ENCODE measurements at places on chromosomes 13 and 19.
A peak's percentile ranks its signal among the peaks of the same experiment; 100 is the strongest.

DNA sequence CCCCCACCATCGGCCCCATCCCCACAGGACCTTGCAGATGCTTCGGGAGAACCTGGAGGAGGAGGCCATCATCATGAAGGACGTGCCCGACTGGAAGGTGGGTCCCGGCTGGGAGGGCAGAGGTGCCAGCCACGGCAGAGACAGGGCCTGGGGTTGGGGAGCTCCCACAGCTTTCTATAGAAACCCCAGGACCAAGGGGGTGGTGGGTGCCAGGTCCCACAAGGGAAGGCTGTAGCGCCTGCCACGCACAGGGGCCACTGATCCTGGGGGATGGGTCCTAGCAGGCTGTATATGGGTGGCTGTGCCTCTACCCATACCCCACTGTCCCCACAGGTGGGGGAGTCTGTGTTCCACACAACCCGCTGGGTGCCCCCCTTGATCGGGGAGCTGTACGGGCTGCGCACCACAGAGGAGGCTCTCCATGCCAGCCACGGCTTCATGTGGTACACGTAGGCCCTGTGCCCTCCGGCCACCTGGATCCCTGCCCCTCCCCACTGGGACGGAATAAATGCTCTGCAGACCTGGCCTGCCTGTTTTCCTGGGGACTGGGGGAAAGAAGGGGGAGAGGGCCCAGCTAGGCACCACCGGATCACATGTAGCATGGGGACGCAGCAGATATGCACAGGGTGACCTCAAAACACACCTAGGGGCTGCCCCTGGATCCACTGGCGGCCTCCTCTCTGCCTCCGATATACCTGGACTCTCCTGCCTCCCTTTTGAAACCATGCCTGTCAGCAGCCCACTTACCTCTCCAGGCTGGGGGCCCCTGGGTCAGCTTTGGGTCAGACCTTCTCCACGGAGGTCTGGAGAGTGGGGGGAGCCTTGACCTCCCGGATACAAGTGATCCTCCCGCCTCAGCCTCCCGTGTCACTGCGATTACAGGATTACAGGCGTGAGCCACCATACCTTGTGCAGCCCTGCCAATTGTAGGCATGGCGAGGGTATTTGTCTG is 761 bp upstream of the YJEFN3 start:
- no peak for DNase-seq

DNA sequence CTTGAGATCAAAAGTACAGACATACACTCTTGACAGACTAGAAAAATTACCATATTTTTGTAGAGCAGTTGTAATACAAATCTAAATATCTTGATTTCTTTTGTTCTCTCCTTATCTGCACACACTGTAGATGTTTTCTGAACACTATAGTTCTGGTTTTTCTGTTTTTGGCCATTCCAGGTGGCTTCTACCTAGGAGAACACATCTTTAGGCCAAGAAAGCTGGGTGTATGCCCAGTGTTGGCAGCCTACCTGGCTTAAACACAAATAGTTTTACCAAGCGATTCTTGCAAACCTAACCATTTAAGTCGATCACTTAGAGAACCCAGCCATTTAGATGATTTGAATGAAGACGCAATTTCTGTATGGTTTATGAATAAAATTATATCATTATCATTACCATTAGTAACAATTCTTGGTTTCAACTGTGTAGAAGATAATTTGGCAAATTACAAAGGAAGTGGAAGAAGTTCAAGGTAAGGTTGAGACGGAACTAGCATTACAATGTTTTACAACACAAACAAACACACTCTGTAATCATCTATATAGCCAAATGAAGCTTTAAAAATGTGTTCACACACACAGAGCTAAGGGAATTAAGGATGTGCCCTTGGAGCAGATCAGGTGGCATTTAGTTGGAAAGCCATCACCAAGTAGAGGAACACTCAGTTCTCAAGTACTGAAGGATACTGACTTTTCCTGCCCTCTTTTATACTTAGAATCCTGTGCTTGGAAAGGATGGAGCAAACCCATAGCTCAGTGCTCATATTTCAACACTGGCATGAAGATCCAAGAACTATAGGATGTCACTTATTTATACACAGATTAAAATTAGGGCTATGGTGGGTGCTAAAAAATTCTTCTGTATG is 36.2 kb downstream of the ERCC5 start:
- no peak for DNase-seq

DNA sequence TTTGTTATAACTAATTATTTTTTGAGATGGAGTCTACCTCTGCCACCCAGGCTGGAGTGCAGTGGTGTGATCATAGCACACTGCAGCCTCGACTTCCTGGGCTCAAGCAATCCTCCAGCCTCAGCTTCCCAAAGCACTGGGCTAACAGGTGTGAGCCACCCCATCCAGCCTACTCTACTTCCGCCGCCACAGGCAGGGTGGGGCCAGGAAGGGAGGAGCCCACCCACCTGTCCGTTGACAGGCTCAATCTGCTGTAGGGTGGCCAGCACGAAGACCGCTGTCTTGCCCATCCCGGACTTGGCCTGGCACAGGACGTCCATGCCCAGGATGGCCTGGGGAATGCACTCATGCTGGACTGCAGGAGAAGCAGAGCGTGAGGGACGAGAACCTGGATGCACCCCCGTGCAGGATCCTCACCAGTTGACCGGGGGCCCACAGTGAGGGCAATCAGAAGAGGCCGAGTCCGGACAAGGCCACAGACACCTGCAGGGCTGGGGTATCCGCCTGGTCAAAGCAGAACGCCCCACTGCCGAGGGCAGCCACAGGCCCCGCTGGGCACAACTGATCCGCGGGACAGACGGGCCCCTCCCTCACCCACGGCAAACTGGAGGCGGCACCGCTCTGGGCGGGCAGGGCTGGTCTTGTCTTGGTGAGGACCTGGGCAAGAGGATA is 6.7 kb downstream of the DDX39A start:
- DNase-seq, result no peak

DNA sequence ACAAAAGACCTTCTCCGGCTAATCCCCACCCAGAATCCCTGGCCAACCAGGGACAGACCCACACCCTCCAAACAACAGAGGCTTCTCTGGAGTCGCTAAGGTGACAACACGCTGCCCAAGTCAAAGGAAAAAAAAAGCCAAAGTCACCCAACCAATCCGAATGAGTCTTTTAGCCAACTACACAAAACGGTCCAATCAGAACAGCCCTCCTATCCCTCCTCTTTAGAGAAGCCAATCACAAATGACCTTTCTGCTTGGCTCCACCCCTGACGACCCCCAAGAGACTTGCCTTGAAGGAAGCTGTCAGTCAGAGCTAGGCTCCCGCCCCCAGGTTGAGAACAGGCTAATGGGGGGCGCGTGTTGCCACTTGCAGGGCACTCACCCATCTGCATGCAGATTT is 6.6 kb upstream of the FBXW9 start:
- DNase-seq, result no peak

GRCh38 chr19:49666120-49666444 is 349 bp downstream of the BCL2L12 start:
- DNase-seq, result no peak

DNA sequence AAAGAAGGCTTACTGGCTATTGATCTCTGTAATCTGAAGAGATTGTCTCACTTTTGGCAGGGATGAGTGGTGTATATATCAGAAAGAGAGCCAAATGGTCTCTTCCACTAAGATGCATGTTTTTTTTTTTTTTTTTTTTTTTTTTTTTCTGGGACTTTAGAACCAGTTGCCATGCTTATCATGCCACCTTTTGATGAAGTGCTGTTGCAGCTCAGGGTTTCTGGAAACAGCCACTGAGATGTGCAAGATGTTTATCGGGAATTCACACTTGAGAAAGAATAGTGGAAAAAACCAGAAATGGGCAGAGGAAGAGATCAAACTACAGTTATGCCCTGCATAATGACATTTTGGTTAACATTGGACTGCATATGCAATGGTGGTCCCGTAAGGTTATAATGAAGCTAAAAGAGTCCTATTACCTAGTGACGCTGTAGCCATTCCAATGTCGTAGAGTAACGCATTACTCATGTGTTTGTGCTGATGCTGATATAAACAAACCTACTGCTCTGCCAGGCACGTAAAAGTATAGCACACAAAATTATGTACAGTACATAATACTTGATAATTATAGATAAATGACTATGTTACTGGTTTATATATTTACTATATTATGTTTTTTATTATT is 121.0 kb downstream of the KLF5 start:
- DNase-seq, result no peak

DNA sequence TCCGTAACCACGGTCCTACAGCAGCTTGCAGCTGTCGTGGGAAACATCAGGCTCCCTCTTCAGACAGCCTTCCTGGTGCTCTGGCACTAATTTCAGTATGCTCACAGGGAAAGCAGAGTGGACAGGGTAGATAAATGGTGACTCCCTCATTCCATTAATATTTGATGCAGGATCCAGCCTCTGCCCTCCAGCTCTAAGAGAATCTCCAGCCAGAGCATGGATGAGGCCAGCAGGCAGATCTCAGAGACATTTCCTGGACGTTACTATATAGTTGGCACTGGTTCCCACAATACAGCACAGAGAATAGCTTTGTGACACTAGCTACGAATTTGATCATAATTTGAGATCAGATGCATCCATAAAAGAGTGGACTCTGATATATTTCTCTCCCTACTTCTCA is 341.4 kb downstream of the LIG4 start:
- no peak for DNase-seq

DNA sequence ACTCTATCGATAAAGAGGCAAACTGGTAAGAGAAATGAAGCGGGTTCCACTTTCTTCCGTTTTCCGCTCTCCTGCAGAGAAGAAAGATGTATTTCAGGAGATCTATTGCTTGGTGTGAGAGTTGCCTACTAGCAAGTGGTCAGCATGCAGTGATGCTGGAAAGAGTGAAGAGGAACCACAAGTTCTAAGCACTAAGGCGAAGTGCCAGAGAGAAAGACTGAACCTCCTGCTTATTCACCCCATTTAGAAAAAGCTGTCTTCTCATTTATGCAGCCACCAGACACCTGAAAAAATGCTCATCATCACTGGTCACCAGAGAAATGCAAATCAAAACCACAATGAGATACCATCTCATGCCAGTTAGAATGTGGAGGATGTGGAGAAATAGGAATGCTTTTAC is 78.7 kb upstream of the GPC6 start:
- no peak for DNase-seq

DNA sequence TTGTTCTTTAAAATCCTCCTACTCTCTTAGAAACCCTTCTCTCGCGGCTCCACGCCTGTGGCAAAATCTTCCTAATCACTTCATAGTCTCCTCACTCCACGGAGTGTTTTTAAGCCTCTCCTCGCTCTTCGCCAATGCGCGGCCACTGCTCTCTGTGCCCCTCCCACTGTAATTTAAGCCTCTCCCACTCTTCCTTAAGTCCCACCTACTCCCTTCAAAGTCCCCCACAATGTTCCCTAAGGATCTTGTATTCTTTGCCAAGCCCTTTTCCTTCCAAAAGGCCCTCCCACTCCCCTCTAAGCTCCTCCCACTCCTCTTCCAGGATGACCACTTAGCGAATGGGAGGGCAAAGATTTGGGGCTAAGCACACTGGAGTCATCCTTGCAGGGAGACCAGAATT is 1.3 kb downstream of the FIZ1 start:
- DNase-seq, result no peak

DNA sequence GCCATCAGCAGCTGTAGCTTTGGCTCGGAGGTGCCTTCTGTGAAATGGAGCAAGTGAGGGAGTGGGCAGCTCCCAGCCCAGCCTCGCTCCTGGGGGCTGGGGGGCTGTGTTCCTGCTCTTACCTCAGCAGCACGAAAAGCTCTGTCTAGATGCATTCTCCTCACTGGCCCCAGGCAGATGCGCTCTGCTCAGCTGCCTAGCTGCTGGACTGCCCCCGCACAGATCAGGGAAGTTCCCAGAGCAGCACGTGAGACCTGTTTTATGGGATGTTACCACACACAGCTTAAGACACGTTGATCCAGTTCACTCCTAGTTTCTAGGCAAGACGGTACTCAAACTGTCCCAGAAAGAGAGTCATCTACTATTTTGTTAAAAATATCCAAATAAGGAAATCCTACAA is 13.6 kb downstream of the LCP1 start:
- peak; percentile 55 for DNase-seq

DNA sequence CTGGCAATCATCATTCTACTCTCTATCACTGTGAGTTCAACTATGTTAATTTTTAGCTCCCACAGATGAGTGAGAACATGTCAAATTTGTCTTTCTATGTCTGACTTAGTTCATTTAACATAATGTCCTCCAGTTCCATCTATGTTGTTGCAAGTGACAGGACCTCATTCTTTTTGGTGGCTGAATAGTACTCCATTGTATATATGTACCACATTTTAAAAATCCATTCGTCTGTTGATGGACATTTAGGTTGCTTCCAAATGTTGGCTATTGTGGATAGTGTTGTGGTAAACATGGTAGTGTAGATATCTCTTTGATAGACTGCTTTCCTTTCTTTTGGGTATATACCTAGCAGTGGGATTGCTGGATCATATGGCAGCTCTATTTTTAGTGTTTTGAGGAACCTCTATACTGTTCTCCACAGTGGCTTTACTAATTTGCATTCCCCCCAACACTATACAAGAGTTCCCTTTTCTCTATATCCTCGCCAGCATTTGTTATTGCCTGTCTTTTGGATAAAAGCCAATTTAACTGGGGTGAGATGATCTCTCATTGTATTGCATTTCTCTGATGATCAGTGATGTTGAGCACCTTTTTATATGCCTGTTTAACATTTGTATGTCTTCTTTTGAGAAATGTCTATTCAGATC is 124.1 kb downstream of the PCCA start:
- DNase-seq, result no peak

DNA sequence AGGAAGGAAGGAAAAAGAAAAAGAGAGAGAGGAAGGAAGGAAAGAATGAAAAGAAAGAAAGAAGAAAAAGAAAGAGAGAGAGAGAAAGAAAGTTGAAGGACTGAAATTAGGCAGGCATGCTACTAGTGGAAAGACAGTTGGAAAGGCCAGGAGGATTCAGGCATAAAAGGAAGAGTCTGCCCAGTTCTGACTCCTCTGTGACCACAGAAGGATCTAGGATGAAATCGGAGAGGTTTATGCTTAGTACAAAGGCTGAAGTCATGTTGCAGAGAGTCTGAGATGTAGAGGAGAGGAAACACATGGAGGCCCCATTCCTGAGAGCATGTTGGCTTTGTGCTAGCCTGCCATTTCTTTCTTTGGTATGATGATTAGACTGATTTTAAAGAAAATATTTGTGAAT is 246.5 kb upstream of the ARGLU1 start:
- no peak for DNase-seq

DNA sequence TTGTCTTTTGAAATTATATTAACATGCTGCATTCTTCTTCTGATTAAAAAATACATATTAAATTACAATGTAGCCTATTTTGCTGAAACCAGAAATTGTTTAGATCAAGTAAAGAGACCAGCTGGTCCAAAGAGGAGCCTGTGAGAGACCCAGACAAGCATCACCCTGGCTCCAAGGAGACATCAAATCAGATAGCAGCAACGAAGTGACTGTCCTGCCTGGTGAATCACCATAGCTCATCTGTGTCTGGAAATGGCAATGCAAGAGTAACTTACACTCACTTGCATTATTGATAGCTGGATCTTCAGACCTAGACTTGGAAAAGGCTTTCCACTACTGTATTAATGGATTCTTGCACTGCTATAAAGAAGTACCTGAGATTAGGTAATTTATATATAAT is 169.1 kb downstream of the KCTD12 start:
- no peak for DNase-seq

- DNase-seq, result peak; percentile 12
Observed at GRCh38 chr13:40319699-40320579, 346.5 kb downstream of the FOXO1 start.

- DNase-seq, result no peak
Observed at GRCh38 chr13:75603038-75603437, 33.1 kb upstream of the LMO7 start.

GRCh38 chr13:46295491-46296114 is 83.9 kb downstream of the LRRC63 start:
- DNase-seq, result peak; percentile 15
